Thyroid gland (tissue), 4 donors: ENCODE measurements at places on chromosomes 13 and 19. TPM values are rescaled to one million over a fixed set of nuclear protein-coding genes. Genes with fewer than 3 reads are reported as not detected.

- no peak for DNase-seq
Measured at GRCh38 chr13:74118328-74118727, 15.9 kb downstream of the KLF12 start.

- DNase-seq = no peak
Measured at GRCh38 chr13:43195551-43195950, 172.2 kb downstream of the DNAJC15 start.

KLK2 gene
- total RNA-seq = 11.0 TPM

GRCh38 chr13:51639171-51639570 is 54.9 kb downstream of the WDFY2 start:
- no peak for DNase-seq

INSL3 gene
- 0.89 TPM for total RNA-seq

GRCh38 chr13:112182846-112183531 is 116.0 kb downstream of the SOX1 start:
- no peak for DNase-seq

GRCh38 chr19:10122045-10122444 is 2.3 kb upstream of the EIF3G start:
- DNase-seq = peak; percentile 47

GRCh38 chr13:111031531-111031961 is 83.6 kb upstream of the ARHGEF7 start:
- no peak for DNase-seq

DNA sequence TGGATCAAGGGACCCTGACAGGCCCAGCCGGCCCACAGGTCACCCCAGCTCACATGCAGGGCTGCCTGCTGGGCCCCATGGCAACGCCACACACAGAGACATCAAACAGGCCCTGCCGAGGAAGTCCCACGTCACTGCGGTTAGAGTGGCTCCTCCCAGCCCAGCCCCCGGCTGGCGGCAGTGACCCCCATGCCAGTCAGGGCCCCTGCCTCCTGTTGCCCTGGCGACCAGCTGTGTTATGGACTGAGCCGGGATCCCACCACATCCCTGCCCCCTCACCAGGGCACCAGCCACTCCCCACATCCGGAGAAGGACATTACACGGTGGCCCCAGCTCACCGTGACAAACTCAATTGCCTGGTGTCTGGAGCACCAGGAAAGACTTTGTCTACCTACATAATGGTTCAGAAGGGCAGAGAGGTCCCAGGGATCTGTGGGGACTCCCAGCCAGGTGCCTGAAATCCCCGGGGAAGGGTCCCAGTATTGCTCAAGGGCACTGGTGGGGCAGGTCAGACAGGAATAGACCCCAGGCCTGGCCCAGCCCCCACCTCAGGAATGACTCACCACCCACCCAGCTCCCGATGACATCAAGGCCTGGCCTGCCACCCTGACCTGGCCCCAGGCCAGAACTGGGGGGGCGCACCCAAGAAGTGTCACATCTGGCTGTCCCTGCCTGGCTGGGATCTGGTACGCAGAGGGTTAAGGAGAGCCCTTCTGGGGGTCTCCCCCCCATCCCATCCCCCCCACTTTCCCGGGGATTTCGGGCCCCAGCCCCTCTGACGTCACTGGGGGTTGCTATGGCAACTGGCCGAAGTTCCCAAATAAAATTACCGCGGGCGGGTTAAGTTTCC is 30.2 kb upstream of the NANOS3 start:
- peak; percentile 86 for DNase-seq

IGFL2 gene
- total RNA-seq = not detected

- no peak for DNase-seq
Measured at GRCh38 chr19:19649580-19649995, 6.1 kb upstream of the GMIP start.

- no peak for DNase-seq
Measured at GRCh38 chr13:106942563-106942962, 374.6 kb upstream of the ARGLU1 start.

GRCh38 chr13:111177081-111177711 is 62.1 kb downstream of the ARHGEF7 start:
- DNase-seq = peak; percentile 33

DNA sequence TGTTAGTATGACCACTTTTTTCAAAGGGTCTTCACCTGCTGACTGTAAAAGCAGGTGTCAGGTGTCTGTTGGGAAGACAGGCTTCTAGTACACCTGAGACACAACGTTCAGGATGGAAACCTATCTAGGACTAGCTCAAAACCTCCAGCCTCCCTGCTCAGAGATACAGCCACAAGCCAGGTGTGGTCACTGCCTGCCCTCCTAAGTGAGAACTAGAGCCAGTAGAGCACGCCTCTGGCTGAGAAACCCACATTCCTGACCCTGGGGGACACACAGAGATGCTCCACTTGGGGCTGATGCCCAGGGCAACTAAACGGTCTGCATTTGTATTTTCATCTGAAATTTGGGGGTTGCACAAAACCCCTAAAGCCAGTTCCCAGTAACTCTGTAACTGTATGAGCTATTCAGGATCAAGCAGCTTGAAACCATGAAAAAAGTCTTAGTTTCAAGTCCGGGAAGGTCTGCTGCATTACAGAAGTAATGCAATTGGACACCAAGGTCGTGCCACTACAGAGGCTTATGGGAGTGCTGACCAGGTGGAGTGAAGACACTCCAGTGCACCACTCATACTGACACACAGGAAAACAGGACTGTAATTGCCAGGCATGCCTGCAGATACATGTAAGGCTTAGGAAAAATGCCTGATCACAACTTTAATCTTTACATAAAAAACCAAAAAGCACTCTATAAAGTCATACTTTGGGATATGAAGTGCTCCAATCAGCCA is 27.8 kb downstream of the ANKRD10 start:
- no peak for DNase-seq

GRCh38 chr19:32203161-32203560 is 142.2 kb upstream of the ZNF507 start:
- no peak for DNase-seq
